Fibroblast of the aortic adventitia (primary cell): ENCODE measurements at places on chromosomes 4 and X. TPM values are rescaled to one million over a fixed set of nuclear protein-coding genes. Genes with fewer than 3 reads are reported as not detected.

DNA sequence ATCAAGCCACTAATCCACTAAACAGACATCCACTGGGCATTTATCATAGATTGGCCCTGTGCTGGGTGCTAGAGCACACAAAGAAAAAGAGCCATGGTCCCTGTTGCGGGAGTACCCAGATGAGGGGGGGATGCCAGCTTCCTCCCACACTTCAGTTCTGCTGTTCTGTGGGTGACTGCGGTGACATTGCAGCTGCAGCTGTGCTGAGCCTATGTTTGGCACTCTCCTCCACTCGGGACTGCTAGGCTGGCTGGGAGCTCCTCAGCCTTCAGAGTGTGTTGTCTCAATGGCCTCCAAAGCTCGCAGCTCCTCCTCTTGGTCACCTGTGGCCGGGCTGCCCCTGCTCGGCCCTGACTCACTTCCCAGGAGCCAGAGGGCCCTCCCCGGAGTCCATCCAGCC lies 173.2 kb downstream of the CLCN4 start:
- DNase-seq: no peak

GRCh38 chrX:32269866-32270265 lies 941.5 kb downstream of the DMD start:
- no peak for DNase-seq

DNA sequence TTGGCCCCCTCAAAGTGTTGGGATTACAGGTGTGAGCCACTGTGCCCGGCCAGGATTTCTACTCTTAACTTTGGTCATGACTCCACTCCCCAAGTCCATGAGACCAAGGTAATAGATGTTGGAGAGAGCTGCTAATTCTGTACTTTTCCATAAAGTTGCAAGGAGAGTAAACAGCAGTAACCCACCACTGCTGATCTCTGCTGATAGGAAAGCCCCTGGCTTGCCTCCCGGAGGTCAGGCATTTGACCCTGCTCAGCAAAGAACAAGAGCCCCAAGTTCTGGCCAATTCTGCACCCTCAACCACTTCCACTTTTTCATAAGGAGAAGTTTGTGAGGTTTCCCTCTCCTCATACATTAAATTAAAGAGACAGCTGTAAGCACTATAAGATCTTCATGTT lies 143.0 kb downstream of the RASL11B start:
- DNase-seq: no peak

DNA sequence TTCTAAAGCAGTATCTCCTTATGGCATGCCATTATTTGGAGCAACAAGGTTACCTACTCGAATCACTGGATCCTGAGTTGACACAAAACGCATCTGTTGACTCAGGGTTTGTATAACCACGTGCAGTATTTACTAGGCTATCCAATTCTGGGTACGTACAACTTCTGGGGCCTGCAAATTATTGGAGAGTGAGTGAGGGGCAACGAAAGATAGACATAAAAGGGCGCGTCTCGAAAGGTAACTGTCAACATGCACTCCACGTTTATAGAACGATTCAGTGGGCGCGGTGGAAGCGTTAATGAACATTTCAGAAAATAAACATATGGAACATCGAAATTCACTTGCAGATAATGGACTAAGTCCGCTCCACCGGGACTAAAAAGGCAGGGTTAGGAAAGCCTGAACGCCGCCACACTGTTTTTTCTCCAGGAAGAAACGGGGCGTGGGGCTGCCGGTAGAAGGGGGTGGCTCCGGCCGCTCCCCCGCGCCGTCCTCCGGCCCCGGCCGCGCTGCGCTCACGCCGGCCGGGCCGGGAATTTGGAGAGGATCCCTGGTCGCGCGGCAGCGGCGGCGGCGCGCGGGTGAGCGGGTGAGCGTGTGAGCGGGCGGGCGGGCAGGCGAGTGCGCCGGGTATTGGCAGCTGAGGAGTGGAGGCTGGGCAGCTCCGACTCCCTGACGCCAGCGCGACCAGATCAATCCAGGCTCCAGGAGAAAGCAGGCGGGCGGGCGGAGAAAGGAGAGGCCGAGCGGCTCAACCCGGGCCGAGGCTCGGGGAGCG lies at the start of gene SMAD1:
Gene SMAD1, plus strand, starts transcription at position 690 of the 778 bp plus-strand sequence. CDS start 32,761 bp downstream, outside the sequence.
- DNase-seq: peak; percentile 82

DNA sequence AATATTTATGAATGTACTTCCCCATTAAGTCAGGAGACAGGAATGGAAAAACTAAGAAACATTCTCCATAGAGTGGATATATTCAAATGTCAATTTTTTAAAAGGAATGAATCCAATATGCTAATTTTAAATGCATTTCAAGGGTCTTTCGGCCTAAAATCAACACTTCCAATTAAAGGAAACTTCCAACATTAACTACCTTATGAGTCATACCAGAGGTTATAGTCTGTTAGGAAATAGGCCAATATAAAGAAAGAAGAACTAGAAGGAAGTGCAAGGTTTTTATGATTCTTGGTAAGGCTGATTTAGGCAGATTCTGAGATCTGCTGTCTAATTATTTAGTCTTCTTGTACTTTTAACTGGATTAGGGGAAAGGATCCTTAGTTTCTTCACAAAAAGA lies 260.1 kb upstream of the EDNRA start:
- no peak for DNase-seq

GRCh38 chrX:130253916-130254315 lies 14.8 kb downstream of the ZNF280C start:
- no peak for DNase-seq

The CDX4 gene
- total RNA-seq: not detected in 2 replicates

The RPA4 gene
- 0.33 and 1.4 TPM in 2 replicates for total RNA-seq

The OPRPN gene
- total RNA-seq: not detected in 2 replicates
